ENCODE measurements at places on chromosomes 7 and 10.

DNA sequence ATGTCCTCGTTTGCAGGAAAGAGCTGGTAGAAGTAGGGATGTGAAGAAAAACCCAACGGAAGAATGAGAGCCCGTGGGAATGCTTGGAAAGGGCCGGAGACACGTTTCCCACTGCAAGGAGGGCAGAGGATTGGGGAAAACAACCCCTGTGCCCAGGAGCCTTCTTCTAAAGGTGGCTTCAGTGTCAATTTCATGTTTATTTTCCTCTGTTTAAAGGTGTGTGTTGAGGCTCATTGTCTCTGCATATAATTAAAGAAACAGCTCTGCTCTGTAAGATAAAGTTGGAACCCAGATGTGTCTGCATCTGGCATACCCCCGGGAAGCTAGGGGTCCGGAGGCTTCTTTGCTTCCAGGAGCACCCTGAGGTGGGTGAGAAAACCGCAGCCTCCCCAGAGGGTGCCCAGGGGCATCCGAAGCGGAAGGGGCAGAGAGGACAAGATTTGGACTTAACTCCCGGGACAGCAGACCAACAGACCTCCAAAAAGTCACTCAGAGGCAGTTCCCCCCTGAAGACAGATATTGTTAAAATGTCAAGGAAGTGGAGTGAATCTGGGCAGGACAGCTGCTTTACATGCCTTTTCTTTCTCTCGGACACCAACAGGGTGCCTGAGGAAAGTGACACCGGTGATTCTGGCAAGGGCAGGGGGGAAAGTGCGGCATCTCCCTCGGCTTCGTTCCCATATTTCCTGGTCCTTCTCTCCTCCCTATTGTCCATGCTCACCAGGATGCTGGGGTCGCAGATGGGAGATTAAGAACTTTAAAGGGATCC, 8.6 kb upstream of the GATA3 start:
- no peak for DNase-seq

DNA sequence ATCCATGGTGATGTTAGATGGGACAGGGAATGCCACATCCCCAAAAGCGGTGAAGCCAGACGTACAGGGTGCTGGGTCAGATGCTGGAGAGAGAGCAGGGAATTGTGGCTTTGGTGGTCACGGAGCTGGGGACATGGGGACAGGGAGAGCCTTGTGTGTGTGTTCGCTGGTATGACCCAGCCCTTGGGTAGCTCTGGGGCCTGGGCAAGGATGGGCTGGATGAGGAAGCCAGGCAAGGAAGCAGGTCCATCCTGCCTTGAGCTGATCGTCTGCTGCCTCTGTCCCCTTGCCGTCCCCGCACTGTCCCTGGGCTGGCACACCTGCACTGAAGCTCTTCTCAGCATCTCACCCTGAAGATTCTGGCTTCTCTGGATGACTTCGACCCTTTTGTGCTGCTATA, 15.4 kb upstream of the CLDN4 start:
- DNase-seq, result no peak

GRCh38 chr7:6495597-6496262, 48.0 kb upstream of the DAGLB start:
- DNase-seq, result no peak

DNA sequence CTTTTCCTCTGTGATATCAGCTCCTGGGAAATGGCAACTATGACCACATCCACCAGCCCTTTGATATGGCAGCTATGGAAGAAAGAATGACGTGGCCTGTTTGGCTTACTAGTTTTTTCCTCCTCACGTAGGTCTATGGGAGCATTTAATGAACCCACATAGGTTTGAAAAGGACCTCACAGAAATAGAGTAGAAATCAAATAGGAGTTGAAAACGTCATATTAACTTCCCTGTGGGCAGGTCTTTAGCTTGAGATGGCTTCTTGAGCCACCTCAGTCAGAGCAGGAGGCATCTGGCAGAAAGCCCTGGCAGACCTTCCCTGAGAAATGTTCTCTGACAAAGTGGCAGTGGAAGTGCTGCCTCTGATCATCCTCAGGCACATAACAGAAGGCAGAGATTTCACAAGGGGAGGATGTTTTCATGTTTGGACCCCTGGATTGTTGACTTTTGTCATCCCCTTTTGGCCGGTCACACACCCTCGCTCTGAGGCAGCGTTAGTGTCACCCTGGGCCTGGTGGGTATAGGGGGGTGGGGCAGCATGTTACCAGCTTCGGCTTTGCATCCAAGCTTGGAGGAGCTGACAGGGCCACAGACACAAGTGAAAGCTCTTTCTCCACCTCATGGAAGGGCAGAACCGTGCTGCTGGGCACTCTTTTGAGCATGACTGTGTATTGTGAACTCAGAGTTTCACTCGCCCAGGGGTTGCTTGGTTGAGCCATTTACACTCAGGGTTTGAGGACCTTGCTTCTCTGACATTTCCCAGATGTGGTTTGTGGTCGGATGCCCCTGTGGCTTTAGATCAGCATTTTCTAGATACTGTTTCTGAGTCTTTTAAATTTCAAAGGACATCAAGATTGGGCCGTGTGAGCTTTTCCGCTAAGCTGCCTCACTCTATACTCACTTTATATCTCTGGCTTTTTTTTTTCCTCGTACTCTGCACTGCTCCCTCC, 184.2 kb downstream of the STK31 start:
- no peak for DNase-seq

- DNase-seq, result no peak
These were observed 56.4 kb upstream of the C1GALT1 start for GRCh38 chr7:7125963-7126362.

DNA sequence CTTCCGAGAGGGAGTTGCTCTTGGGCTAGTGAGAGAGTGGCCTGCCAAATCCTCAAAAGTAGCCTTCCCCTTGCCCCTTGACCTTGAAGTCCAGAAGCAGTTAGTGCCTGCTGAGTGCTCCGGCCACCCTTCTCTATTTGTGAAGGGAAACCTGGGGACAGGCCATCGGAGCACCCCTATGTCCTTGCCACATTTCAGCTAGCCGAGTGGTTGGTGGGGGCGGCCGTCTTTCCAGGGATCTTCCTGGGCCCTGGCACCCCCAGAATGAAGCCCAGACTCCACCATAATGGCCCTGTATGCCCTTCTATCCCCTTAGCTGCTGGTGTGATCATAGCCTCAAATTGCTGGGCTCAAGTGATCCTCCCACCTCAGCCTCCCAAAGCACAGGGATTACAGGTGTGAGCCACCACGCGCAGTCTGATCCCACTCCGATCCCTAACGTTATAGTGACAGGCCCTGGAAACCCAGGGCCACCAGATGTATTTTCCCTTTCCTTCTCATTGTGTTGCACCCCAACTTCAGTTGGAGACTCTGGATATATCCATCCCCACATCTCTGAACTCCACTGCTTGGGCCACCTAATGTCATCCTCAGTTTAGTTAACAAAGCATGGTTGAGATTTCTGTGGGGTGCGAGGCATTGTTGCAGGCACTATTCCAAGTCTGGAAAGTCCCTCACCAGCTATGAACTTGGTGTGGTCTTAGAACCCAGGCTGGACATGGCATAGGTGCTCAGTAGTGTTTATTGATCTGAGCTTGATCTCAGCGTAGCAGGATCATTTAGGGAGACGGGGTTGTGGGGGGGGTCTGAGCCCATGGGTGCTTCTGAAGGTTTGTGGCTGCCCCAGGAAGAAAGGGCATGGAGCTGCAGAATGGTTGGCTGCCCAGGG, 1.6 kb downstream of the TSPAN14 start:
- no peak for DNase-seq

GRCh38 chr10:25061125-25061524, 44.7 kb downstream of the THNSL1 start:
- DNase-seq, result no peak

- DNase-seq, result no peak
These were observed 165.5 kb downstream of the ANK3 start for GRCh38 chr10:60224066-60224705.

- no peak for DNase-seq
These were observed 234.3 kb downstream of the ADAM12 start for GRCh38 chr10:126153711-126154628.

- peak; percentile 54 for DNase-seq
These were observed at the start of the genes CDC123 and NUDT5 for GRCh38 chr10:12195603-12196506. CDC123 (plus strand) TSS chr10:12196188; CDS start chr10:12196246, 58 bp downstream. NUDT5 (minus strand) TSS chr10:12195891; CDS start chr10:12186291, 9,600 bp downstream.

GRCh38 chr7:74453322-74454011, at the start of gene GTF2IRD1:
GTF2IRD1 (plus strand) TSS chr7:74453906; CDS start chr7:74508081, 54,175 bp downstream.
- DNase-seq, result no peak

DNA sequence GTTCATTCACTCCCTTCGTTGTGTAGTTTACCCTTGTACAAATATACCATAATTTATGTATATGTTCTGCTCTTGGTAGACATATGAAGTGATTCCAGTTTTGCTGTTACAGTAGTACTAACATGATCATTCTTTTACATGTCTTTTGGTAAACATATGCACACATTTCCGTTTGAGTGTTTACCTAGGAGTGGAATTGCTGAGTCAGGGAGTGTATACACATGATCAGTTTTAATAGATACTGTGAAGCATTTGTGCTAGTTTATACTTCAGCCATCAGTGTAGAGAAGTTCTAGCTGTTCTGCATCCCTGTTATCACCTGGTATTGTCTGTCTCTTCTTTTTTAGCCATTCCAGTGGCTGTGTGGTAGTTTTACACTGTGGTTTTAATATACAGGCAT, 34.5 kb upstream of the CYP26C1 start:
- no peak for DNase-seq
